Panc1 (cell line): ENCODE measurements at places on chromosomes 3 and 15.

GRCh38 chr3:61060411-61060861 lies 190.8 kb downstream of the FHIT start:
- no peak for DNase-seq

GRCh38 chr3:52827441-52827840 lies 3.0 kb downstream of the ITIH4 start:
- DNase-seq, result no peak

DNA sequence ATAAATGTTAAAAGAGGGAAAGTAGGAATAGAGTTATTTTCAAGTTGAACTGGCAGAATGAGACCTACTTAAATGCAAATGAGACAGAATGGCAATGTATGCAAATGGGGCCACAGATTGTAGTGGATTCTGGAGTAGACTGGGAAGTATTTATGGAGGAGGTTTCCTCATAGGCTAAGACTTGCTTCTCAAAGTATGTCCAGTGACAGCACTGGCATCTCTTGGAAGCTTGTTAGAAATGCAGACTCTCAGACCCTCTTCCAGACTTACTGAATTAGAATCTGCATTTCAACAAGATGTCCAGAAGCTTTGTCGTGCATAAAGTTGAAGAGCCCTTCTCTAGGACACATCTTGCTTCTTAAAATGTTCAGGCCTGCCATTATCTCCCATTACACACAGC lies 67.8 kb upstream of the SNTN start:
- no peak for DNase-seq

GRCh38 chr3:164479406-164479805 lies 598.9 kb downstream of the SI start:
- no peak for DNase-seq

DNA sequence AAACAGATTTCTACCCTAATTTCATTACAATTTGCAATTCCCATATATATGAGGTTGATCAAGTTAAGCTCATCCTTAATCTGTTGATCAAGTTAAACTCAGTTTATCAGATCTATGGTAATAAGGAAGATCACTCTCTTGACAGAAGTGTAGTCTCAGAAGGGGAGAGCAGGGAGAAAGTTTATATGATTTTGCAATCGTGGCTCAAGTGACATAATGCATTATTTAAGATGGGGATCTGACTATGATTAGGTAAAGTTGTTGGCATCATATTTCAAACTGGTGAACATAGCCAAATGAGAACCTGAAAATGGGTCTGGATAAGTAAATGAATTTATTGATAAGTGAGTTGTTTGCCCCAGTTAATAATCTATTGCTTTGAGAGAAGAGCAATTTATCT lies 995.3 kb downstream of the OTOL1 start:
- no peak for DNase-seq

DNA sequence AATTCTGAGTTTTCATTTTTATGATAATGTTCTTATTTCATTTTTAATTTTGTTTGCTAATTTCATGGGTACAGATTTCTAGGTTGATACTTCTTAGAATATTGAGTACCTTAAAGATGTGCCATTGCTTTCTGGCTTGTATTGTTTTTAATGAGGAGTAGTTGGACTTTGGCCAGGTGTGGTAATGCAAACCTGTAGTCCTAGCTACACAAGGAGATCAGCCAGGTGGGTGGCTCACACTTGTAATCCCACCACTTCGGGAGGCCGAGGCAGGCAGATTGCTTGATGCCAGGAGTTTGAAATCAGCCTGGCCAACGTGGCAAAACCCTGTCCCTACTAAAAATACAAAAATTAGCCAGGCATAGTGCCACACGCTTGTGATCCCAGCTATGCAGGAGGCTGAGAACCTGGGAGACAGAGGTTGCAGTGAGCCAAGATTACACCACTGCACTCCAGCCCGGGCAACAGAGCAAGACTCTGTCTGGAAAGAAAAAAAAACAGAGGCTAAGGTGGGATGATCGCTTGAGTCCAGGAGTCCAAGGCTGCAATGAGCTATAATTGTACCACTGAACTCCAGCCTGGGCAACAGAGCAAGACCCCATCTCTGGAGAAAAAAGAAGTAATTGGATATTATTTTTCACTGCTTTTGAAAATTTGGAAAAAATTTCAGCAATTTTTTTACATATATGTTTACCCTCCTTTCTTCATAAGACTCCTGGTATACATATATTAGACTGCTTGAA lies 198.0 kb downstream of the ALCAM start:
- DNase-seq, result no peak
